ENCODE measurements at places on chromosomes 12 and 14.

DNA sequence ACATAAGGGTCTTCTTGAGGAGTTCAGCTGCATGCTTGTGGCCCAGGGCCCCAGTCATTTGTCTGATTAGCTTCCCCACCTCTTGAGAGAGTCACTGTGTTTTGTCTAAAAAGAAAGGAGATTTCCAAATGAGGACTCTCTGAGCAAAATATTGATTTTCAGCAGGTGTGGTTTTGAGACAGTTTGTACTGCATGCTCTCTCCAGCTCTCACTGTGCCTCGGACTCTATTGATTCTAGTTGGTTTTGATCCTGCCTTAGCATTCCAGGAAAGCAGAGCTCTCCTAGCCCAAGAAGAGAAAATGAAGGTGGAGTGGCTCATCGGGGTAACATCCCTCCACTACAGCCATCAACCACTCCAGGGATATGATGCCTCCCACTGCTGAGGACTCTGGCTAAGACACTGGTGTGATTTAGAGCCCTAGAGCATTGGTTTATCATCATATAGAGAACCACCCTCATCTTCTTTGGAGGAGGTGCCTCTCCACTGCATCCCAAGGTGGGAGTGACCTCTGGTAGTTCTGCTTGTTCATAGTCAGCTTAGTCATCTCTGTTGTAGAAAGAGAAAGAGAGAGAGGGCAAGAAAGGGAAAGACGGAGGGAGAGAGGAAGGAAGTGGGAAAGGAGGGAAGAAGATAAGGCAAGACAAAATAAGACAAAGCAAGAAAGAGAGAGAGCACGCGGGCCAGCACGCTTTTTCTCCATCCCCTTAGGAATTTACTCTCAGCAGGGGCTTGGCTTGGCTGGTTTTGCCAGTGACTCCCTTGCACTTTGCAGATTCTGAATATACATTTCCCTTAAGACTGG, 365.6 kb downstream of the DPF3 start:
- no peak for DNase-seq

DNA sequence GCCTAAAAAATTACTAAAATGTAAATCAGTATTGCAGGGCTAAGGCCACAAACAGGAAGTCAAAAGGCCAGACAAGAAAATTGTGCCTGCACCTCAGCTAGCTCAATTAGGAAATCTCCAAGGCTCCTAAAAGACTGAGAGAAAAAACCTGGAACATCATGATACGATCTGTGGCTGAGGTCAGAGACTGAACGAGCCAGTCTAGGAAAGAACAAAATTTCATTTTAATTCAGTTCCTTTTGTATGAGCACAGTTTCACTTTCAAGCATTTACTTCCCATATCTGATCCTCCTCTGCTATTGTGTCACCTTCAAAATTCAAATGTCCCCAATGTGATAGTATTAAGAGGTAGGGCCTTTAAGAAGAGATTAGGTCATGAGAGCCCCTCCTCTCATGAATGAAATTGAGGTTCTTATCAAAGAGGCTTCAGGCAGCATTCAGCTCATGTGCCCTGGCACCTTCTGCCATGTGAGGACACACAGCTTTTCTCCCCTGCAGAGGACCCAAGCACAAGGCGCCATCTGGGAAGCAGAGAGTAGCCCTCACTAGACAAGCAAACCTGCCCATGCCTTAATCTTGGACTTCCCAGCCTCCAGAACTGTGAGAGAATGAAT, 14.8 kb downstream of the PRKAB1 start:
- DNase-seq: no peak

GRCh38 chr12:91857813-91858542, 287.7 kb downstream of the BTG1 start:
- no peak for DNase-seq

DNA sequence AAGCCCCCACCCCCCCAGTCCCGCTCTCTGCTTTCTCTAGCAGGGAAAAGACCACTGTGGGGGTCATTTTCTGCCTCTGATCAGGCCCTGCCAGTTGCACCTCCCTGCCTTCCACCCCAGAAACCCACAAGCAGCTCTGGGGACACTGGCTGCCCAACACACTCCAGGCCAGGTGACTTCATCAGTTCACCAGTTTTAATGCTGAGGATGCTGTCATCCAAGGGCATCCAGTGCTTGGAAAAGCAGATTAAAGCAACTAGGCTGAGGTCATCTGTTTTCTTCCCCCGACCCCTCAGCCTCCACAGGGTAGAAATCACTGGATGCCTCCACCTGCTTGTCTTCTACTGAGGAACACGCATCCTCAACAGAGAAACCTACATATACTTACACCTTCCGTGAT, 282.4 kb downstream of the DPF3 start:
- DNase-seq: no peak

GRCh38 chr12:3004655-3005565, 45.7 kb downstream of the TEAD4 start:
- no peak for DNase-seq

DNA sequence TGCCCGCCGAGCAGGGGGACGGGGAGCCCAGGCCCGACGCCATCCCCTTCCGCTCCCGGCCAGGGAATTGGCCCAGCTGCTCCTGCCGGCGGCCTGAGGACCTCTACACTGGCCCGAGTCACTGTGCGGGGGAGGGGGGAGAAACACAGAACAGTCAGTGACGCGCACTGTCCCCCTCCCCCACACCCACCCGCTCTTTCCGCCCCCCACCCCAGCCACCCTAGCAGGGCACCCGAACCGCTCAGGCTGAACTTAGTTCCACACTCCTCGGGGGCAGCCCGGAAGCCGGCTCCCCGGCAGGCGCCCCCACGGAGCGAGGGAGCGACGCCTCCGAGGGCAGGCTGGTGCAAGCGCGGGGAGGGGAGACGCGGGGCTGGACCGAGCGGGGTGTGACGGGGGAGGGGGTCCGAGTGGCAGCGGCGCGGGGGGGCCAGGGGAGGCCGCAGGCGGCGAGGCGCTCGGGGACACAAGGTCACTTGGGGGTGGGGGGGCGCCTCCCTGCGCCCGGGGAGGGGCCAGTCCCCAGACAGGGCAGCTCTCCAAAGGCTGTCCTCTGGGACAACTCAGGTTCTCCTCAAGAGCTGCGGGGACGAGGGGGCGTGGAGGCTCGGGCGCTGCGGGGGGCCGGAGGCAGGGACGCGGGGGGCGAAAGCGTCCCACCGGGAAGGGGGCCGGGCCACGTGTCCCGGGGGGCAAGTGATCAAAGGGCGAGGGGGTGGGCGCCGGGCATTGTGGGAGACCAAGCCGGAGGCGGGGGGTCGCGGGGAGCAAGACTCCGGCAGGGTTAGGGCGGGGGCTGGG, 648 bp downstream of the CHD4 start:
- peak; percentile 61 for DNase-seq
